ENCODE measurements at places on chromosomes 3 and 15. TPM values are rescaled to one million over a fixed set of nuclear protein-coding genes. Genes with fewer than 3 reads are reported as not detected.

The GOLGA8J gene
- total RNA-seq: 1.1 TPM

The AHSG gene
- not detected for total RNA-seq

The ETV5 gene
- 0.47 TPM for total RNA-seq

The AGTR1 gene
- total RNA-seq: not detected

The RBPMS2 gene
- not detected for total RNA-seq

The CLDN18 gene
- total RNA-seq: not detected
